ENCODE measurements at places on chromosomes 11 and 22.

GRCh38 chr11:74815966-74816365, 67.3 kb downstream of the RNF169 start:
- no peak for DNase-seq

DNA sequence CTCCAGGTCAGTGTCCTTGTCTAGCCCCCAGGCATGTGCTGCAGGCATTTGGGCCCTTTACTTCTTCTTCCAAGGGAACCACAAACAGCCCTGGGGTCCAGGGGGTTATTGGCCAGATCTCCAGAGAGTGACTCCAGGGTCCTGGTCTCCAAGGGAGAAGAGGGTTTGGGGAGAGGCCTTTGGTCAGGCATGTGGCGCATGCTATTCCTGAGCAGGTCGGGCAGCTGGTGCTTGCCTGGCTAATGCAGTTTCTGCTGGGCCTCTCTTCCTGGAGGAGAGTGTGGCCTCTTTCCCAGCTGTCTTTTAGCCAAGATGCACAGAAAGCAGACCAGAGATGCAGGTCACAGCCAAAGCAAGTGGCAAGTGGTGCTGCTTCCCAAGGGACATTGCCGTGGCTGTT, 3.8 kb upstream of the RFPL2 start:
- DNase-seq: no peak

DNA sequence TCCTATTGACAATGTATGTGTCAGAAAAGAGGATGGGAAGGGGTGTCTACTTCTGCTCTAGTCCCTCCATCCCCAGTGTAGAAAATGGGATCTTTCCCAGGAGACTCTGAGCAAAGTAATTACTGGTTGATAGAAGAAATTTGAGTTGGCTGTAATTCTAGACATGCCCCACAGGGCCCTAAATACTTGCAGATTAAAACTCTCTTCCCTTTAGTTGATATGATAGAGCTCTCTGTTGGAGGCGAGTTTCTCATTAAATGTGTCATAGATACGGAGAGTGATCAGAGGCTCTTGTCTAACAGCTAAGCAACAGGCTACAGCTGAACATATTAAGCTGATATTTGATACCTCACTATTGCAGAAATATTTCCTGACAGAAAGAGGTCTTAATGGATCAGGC, 32.9 kb downstream of the OR52E1 start:
- DNase-seq: no peak

GRCh38 chr11:74694136-74694930, 36.9 kb downstream of the CHRDL2 start:
- no peak for DNase-seq

DNA sequence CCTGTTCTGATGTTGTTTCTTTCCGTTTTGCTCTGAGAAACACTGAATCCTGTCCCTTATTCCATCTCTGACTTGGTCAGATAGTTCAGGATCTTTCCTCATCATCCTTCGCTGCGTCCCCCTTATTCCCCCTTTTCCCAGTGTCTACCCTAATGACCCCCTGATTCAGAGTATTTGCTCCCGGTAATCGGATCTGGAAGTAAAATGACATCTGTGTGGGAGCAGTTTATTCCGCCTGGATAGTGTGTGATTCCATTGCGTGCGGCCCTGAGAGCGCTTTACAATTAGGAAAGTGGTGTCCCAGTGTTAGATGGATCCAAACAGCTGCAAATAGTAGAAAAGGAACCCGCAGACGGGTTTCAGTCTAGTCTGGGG, 606 bp downstream of the DRG1 start:
- no peak for DNase-seq

GRCh38 chr11:34493468-34493867, 20.1 kb downstream of the ELF5 start:
- no peak for DNase-seq

DNA sequence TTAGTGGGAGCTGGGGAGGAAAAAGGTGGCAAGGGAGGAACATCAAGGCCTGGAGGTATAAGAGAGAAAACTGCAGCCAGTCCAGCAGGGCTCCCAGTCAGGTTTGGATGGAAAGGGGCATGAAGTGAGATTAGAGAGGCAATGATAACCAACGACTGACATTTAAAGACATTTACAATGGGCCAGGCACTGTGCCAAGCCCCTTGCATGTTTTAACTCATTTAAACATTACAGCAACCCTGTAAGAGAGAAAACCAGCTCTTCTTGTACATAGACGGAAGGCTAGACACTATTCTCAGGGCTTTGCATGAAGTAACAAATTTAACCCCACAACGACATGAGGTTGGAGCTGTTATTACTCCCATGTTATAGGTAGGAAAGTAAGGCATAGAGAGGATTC, 32.1 kb upstream of the PAK1 start:
- DNase-seq: no peak

- DNase-seq: peak; percentile 41
Observed at GRCh38 chr22:42745118-42745517, 24.4 kb upstream of the A4GALT start.

DNA sequence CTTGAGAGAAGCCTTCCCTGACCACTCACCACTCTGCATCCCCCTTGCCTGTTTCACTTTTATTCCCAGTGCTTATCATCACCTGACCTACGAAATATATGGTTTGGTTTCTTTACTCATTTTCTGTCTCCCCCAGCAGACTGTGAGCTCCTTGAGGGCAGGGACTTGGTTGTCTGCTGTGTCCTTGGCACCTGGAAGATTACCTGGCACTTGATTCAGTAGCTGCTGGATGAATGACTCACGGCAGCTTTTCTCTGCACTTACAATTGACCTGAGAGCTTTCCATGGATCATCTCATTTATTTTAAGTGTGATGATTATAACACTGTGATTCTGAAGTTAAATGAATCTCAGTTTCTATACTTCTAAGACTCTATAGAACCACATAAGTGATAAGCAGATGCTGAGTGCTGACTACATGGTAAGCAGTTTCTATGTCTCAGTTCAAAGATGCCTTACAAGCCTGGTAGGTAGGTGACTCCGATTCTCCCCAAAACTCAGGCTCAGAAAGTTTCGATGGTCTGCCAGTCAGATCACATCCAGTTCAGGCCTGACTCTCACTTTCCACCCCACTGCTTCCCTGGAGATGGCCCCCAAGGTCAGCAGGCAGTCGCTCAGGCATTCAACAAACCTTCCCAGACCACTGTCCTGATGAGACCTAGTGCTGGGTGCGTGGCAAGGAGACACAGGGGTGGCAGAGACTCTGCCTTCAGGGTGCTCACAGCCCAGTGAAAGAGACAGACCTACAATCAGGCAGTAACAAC, 11.6 kb downstream of the IL2RB start:
- DNase-seq: no peak

DNA sequence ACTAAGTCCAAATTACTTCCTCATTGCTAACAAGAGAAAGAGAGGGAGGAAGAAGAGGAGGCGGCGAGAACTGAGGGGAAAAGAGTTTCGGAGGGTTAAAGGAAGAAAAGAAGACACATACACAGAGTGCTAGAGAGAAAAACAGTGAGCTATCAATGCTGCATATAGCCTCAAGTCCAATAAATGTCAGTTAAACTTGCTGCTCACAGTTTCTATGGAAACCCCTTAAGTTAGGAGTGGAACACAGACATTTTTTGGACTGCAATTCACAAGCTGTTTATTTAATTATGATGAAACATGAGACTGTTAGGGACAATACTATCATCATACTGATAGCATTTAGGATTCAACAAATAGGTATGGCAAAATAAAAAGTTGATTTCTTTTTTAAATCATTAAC, 1320.4 kb downstream of the LRRC4C start:
- no peak for DNase-seq

DNA sequence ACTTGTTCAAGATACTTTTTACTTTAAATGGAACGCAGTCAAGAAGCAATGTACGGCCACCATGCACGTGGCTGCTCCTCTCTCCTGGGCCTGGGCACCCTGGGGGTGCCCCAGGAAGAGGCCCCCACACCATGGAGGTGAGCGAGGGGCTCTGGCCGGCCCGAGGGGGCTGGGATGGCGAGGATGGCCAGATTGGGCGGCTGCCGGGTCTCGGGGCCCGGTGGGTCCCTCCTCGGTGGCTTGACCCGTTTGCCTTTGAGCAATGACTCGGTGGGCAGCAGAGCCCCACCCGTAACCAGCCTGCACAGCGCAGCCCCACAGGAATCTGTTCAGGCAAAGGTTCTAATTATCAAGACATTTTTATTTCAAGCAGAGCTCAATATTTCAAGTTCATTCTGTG, 167.4 kb downstream of the BRD1 start:
- no peak for DNase-seq

GRCh38 chr11:129639300-129639699, 176.3 kb upstream of the TMEM45B start:
- DNase-seq: peak; percentile 95

- DNase-seq: peak; percentile 68
Observed at GRCh38 chr11:122697636-122698167, 42.2 kb downstream of the UBASH3B start.

- DNase-seq: no peak
Observed at GRCh38 chr22:50153056-50153755, 17.3 kb upstream of the PANX2 start.

DNA sequence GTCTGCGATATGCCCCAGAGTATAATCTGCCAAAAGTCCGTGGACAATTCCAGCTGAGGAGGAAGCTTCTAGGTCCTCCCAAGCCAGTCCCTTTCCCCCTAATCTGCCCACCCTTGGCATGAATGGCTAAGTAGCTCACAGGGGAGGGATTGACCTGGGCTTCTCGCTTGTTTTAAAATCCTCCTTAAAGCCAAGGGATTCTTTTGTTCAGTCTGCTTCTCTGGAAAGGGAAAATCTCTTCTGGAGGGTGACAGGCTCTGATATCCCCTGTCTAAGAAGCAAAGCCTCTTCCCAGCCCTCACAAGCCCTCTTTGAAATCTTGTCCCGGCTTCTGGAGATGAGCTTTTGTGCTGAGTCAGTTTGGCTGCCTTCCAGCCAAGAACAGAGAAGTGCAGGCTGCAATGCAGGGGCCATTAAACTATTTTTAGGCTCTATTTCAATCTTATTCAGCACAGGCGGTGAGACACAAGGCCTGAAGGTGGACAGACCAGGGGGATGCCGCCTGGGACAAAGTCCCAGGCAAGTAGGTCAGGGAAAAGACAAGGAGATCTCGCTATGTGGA, 23.9 kb downstream of the NEFH start:
- peak; percentile 89 for DNase-seq

DNA sequence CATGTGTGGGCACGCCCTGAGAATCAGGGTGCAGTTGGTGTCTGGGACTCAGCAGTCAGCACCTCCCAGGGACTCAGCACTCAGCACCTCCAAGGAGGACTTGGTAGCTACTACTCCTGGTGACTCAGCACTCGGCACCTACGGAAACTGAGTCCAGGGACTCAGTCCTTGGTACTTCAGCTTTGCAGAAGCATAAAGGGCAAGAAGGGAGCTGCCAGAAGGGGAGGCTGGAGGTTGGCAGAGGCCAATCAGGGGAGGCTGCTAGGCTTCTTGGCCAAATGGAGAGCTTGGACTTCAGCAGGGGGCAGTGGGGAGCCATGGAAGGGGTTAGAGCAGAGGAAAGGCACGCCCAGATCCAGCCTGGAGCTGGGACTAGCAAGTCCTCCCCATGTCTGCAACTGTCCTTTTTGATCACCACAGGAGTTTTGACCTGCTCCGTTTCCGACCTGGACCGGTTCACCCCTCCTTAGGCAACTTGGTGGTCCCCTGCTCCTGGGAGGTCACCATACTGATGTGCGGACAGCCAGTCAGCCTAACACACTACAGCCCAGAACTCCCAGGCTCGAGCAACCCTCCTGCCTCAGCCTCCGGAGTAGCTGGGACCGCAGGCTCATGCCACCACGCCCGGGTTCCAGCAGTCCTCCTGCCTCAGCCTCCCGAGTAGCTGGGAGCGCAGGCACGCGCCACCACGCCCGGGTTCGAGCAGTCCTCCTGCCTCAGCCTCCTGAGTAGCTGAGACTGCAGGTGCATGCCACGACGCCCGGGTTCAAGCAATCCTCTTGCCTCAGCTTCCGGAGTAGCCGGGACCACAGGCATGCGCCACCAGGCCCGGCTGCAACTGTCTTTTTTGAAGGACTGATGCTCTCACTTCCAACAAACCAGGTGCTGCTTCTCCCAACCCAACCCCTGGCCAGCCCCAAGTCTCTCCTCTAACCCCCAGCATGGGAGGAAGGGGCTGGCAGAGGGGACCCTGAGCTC, 1.5 kb downstream of the ANO9 start:
- DNase-seq: no peak

DNA sequence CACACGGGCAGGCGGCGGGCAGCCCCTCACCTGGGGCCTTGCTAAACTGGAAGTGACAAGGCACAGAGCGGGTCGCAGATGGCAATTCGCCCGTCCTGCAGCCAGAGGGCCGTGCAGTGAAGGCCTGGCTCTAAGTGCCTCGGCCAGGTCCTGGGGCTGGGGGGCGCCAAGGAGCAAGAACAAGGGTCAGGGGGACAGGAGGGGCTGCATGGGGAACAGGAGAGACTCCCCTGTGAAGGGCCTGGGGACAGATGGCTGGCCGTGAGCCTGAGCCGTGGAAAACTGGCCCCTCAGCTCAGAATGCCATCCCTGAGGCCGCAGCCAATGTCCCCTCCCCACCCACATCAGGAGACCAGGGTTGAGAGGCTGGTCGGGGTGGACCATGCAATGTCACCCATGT, 60.0 kb downstream of the RTL6 start:
- DNase-seq: no peak
